Hypothalamus (tissue), 51 donors: ENCODE measurements at places on chromosomes 6 and 20.

GRCh38 chr20:51419231-51419630 is 123.3 kb downstream of the NFATC2 start:
- no peak for DNase-seq

DNA sequence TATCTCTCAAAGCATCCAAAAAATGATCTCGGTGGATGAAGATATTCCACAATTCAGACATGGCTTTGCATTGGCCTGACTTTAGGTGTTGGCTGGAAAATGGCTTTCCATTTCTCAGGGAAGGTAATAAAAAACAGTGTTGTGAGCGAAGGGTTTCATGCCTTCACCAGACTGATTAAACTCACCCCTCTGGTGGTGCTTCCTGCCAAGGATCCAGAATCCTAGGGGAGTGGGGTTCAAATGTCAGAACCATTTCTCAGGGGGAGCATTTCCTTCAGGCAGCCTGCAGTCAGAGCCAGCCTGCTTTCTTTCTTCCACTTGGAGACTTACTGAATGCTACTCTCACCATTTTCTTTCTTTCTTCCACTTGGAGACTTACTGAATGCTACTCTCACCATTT is 45.7 kb upstream of the SMIM28 start:
- DNase-seq = no peak

GRCh38 chr6:148398678-148399077 is 56.0 kb downstream of the SASH1 start:
- DNase-seq = no peak

GRCh38 chr6:35028781-35029769 is 112.1 kb downstream of the TCP11 start:
- DNase-seq = no peak

DNA sequence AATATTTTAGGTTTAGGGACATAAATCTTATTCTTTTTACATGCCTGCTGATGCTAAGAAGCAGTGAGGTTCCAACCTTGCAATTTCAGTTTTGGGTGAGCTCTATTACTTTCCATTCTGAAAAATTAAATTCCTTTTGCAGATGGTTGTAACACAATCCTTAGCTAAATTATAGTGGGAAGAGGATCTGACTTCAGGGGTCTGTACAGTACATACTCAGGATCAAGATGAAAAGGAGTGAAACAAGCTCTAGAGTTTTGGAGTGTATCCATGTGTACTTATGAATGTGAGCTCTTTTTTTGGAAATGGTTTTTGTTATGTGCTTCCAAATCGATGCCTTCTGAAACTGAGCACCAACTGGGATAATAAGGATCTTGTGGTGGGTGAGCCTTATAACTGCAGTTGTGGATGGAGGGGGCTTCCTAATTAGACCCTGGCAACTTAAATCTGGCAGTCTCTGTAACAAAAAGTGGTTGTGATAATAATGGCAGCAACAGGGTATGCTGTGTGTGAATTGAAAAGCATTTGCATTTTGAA is 218.8 kb upstream of the MAP3K7 start:
- DNase-seq = no peak

GRCh38 chr6:144335311-144335861 is 50.3 kb downstream of the UTRN start:
- no peak for DNase-seq

DNA sequence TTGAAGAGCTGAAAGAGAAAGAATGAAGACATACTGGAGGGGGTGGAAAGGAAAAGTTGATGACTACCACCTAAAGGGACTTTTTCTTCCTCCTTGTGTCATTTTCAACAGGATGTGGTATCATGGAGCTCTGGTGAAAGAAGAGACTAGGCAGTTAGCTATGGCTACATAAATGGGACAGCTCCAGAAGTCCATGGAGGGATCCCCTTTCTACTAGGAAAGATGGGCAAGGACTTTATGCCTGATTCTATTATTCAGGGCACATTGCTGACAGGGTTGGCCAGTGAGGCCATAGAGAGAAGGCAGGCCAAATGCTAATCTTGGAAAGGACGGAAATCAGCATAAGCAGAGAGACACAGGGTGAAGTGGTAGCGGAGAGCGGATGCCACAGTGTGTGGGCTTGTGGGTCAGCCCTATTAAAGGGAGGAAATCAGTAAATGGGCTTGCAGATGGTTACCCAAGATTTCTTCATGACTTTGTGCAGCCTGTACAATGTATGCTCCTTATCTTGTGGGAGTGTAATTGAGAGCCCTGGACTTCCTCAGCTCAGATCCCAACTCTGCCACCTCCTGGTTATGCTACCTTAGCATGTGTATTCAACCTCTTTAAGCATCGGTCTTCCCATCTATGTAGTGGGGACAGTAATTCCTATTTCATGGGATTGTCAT is 77.4 kb upstream of the TMEM170B start:
- no peak for DNase-seq

GRCh38 chr6:133040803-133041419 is 200.2 kb upstream of the EYA4 start:
- no peak for DNase-seq
